ENCODE measurements at places on chromosomes 7 and 10.

DNA sequence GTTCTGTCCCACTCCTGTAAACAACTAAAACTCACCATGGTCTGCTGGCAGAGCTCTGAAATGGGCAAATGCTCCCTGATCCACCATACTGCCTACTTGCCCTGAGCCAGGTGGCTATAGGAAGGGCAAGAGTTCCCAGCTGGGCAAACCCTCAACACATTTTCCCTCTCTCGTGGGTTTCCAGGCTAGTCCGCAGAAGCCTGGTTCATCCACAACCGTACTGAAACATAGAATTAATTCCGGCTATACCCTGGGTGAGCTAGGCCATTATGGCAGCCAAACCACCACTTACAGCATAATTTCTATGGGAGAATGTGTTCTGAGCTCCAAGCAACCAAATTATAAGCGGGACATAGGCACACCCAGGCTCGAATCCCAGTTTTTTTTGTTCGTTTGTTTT lies 20.1 kb upstream of the DDIT4 start:
- DNase-seq, result no peak

- DNase-seq, result no peak
Measured at GRCh38 chr10:116878123-116878522, 28.8 kb downstream of the ENO4 start.

GRCh38 chr7:150734254-150734653 lies 3.0 kb upstream of the GIMAP5 start:
- no peak for DNase-seq

DNA sequence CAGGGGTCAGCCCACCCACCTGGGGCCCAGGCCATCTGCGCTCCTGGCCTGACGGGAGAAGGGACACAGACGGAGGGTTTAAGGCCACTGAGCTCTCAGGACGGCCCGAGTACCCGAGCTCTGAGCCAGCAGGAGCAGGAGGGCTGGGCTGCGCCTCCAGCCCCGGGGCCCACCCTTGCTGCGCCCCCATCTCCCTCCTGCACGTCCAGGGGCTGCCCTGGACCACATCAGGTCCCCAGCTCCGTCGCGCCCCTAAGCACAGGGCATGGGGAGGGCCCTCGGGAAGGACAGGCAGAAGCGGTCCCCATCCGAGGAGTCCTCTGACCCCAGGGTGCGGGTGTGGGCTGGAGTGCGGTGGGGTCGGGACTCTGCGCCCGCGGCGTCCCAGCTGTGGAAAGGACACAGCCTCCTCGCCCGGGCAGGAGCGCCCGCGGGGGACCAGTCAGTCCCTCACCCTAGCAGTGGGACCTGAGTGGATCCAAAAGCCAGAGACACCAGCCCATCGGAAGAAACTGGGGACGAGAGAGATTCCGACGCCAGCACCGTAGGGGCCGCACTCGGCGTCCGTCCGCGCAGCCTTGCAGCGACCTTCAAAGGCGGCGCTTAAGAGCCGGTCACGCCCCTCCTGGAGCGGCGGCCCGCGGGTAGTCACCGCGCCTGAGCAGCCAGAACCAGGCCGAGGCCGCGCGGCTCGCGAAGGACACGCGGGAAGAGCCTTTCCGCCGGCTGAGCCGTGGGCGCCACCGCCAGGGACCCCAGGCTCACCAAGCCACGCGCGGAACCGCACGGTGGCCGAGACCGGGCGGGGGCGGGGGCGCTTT lies 15.9 kb downstream of the CAMK2B start:
- DNase-seq, result peak; percentile 52

DNA sequence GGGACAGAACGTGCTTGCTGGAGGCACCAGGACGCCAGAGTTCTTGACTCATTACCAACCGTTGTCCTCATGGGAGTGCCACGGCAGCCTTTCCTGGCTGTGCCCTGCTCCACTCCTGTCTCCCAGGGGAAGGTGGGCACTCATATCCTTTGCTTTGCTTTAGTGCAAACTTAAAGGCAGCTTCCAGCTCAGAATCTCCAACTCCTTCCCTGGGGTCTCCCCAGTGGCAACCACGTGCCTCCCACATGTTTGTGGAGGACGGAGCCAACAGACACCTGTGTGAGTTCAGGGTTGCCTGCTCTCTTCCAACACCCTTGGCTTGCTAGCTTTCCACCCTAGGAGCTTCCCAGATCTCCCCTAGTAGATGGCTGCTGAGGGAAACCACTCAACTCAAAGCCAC lies 52.0 kb upstream of the HMX3 start:
- DNase-seq, result no peak
